ENCODE measurements at places on chromosomes 5 and 9.

DNA sequence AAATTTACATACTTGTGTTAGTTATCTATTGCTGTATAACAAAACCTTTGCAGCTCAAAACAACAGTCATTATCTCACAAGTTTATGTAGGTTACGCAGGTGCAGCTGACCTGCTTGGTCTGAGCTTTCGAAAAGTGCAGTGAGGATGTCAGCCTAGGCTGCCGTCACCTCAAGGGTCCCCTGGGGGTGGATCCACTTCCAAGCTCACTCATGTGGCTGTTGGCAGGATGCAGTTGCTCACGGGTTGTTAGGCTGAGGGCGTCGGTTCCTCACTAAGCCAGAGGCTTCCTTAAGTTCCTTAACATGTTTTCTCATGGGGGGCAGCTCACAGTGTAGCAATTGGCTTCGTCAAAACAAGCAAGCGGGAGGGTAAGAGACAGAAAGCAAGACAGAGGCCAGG is 139.8 kb downstream of the DOCK8 start:
- no peak for DNase-seq

- no peak for DNase-seq
These were observed 448.9 kb upstream of the ZNF462 start for GRCh38 chr9:106414042-106414441.

GRCh38 chr5:138372225-138372624 is 19.7 kb downstream of the KDM3B start:
- DNase-seq, result no peak

DNA sequence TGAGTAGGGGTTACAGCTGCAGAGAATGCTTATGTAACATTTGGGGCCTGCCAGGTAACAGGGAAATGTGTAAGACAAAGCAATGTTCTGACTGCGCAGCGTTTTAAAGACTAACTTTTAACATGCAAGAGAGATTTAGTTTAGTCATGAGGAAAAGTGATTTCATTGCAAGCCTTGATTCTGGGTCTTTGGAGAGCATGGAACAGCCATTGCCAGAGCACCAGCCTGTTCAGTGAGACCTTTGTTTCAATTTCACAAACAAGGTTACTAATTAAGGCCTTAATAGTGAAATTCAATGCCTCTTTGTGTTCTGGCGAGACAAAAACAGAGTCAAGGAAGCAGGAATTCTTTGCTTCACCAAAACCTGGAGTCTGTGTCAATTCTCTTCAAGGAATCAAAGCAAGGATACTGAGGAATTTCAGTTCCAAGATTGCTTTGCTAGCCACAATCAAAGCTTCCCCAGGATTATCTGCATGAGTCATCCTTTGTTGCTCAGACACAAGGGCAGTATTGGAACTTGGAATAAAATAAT is 14.4 kb downstream of the CKMT2 start:
- peak; percentile 65 for DNase-seq

GRCh38 chr5:96066386-96066719 is 104.7 kb upstream of the ELL2 start:
- DNase-seq, result no peak

DNA sequence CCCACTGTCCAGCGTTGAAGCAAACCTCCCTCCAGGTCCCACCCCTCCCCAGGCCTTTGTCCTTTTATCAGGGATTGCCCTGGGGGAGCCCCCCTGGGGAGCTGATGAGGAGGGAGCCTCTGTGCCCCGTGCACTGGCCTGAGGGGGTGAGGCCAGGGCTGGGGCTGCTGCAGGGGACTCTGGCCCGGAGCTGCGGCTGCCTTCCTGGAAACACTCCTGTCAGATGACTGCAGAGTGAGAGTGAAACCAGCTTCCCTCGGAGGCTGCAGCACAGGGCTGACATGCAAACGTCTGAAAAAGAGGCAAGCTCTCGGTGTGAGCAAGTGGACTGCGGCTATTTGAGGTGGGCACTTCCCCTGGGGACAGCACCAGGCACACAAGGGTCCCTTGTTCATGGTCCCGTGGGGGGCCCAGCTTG is 4.6 kb upstream of the TRAF2 start:
- DNase-seq, result peak; percentile 72

DNA sequence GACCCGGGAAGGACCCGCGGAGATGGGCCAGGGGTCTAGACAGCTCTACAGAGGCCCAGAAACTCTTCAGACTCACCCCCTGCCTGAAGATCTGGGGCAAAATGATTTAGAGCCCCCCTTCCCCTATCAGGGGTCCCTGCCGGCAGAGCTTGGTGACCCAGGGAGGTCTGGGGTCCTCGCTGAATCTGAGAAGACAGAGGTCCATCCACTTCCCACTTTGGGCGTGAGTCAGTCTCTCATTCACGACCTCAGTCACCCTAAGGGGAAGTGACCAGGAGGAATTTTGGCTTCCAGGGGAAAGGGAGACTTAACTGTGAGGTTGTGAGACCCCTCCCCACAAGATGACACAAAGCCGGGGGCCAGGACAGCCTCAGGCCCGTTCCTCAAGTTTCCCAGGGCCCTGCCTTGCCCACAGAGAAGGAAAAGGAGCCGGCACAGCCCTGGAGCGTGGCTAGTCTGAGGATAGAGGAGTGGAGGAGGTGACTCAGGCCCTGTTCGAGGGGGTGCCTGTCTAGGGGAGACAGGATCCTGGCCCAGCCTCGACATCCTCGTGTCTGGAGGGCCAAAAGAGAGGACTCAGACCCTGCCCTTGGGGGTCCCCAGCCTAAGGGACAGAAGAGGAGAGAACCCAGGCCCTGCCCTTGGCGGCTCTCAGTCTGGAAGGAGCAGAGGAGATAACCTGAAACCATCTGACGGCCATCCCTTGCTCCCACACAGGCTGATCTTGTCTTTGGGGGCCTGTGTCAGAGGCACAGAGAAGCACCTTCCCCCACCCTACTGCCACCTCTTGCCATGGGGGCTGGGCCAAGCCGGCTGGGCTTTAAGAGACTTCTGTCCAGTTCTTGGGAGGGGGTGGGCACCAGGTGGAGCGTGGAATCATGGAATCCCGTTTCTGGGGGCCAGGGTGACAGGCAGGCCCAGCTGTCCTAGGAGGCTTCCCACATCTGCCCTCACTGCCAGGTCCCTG is 889 bp downstream of the PDLIM4 start:
- peak; percentile 46 for DNase-seq

DNA sequence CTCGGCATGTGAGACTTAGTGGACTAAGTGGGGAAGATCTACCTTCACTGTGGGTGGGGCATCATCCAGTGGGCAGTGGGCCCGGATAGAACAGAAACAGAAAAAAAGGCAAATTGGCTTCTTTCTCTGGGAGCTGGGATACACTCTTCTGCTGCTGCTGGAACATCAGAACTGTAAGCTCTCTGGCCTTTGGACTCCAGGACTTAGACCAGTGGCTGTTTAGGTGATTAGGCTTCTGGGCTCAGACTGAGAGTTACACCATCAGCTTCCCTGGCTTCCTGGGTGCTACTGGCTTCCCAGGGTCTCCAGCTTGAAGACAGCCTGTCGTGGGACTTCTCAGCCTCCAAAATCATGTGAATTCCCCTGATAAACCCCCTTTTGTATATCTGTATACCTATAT is 122.7 kb upstream of the SLC28A3 start:
- DNase-seq, result no peak

- DNase-seq, result peak; percentile 62
These were observed 24.5 kb upstream of the EXOC3 start for GRCh38 chr5:418162-419121.

DNA sequence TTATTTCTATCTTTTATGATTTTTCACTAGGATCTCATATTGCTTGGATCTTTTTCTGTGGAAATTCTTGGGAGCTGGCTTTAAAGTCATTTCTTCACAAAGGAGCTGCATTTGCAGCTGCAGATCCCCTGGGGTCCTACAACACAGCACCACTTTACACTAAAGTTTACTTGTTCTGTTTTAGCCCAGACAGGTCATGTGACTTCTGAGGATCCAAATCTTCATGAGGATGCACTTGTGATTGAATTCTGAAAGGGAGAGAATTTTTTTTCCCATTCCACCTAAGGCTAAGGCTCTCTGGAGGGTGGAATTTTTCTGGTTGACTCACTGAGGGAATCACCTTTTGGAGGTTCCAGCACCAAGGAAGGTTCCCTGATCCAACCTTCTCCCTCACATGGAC is 43.4 kb downstream of the ACOT12 start:
- DNase-seq, result no peak

GRCh38 chr5:135192351-135192750 is 158.3 kb upstream of the PITX1 start:
- no peak for DNase-seq

DNA sequence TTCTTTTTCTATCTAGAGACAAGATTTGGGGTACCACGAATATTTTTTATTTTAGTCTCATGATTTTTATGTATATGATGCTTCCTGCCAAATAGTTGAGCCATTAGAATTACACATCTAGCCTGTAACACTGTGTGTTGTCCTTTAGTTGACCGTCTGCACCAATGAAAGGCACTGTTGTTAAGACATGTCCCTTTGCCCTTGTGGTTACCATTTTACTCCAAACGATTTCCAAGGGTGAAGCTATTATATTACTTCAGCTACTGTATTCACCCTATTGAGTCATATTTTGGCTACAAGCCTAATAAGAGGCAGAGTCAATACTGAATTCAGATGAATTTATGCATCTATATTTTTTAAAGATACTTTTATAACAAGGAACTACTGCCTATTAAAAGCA is 207.6 kb downstream of the CETN3 start:
- DNase-seq, result peak; percentile 58

GRCh38 chr9:27888661-27889295 is 315.5 kb upstream of the C9orf72 start:
- DNase-seq, result peak; percentile 9

DNA sequence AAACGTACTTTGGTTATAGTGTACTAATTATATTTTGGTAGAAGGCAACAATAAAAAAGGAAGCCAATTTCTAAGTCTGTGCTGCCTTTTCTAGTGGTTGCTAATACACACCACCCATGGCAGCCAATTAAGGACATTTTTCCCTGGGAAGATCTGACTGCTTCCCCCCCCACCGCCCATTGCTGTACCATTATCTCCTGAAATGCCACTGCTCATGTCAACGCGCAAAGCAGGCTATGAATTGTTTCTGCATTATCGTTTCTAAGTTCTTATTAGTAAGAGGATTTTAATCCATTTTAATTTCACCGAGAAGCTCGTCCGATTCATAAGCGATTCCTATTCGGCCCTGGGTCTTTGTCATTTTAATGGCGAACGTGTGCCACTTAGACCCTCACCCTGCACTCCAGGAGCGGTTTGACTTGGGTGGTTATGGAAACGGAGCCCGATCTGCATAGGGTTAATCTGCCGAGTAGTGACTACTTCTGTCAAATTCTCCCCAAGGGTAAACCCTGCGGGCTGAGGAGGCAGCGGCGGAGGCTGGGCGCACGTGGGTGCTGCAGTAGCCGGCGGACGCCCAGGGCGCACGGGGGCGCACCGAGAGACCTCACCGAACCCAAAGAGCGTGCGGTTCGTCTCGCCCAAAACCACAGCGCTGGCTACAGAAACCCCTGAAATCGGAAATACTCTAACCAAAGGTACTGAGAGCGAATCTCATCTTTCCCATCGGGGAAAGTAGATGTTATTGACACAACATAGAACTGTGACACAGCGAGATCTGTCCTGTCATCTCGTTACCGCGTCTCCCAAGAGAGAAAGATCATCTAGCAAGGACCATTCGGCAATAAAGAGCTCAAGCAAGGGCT is 55.8 kb upstream of the SHC3 start:
- DNase-seq, result peak; percentile 30

- DNase-seq, result no peak
These were observed 11.0 kb upstream of the IRF1 start for GRCh38 chr5:132501629-132501956.

DNA sequence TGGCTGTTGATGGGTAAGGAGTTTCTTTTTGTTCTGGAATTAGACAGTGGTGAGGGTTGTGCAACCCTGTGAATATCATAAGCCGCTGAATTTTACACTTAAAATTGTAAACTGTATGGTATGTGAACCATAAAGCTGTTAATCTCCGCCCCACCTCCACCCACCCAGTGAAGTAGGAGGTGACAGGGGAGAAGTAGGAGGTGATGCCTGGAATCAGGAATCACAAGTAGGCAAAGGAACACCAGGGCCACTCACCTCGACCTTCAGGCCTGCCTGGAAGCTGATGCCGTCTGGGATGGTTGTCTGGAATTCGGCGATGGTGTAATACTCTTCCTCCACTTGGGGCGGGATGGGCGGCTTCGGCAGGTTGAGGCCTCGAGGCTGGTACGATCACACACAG is 62.3 kb upstream of the UBTD2 start:
- DNase-seq, result no peak

DNA sequence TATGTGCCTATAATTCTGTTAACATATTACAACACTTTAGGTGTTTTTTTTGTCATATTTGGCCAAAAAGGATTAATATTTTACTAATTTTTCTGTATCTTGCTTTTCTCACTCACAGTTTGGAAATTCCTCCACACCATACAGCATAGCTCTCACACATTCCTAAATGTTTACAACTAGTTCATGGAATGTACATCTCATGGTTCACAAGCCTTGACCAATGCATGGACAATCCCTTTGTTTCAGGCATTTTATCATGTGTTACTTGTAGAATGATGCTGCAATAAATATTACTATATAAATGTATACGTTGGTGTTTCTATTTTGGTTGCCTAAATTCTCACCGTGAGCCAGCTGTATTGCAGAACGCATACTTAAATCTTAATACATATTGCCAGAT is 80.5 kb upstream of the SPATA31C2 start:
- no peak for DNase-seq

Data from M059J (cell line).